Activated naive CD8-positive, alpha-beta T cell treated with anti-CD3 and anti-CD28 coated beads for 36 hours (primary cell): ENCODE measurements at places on chromosomes 2 and 18.

GRCh38 chr18:60049172-60049571 lies 149.4 kb downstream of the PMAIP1 start:
- no peak for DNase-seq

DNA sequence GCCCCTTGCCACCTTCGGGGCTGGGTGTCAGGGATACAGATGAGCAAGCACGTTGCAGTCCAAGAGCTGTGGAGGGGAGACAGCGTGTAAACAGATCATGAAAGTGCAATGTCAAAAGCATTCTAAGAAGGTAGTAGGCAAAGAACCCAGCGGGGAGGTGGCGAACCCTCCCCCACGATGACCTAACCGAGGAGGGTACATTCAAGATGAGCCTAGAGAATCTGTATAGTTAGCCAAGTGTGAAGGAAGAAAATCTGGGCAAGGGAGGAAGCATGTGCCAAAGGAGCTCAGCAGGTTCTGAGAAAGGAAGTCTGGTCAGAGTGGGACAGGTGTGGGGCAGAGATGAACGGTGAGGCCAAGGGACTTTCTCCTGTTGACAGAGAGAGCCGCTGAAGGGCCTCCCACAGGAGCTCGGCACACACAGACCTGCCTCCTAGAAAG lies 106.9 kb downstream of the SP3 start:
- no peak for DNase-seq

DNA sequence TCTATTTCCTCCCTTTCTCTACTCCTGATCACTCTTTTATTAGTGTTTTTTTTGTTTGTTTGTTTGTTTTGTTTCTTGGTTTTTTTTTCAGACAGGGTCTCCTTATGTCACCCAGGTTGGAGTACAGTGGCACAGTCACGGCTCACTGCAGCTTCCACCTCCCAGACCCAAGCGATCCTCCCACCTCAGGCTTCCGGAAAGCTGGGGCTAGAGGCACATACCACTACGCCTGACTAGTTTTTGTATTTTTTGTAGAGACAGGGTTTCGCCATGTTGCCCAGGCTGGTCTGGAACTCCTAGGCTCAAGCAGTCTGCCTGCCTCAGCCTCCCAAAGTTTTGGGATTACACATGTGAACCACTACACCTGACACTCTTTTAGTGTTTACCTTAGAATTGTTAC lies 122.3 kb downstream of the ATL2 start:
- DNase-seq = no peak

- DNase-seq = peak; percentile 76
Observed at GRCh38 chr2:85678794-85679672, 11.0 kb upstream of the SFTPB start.

GRCh38 chr2:159124441-159124911 lies 156.0 kb downstream of the TANC1 start:
- peak; percentile 10 for DNase-seq

DNA sequence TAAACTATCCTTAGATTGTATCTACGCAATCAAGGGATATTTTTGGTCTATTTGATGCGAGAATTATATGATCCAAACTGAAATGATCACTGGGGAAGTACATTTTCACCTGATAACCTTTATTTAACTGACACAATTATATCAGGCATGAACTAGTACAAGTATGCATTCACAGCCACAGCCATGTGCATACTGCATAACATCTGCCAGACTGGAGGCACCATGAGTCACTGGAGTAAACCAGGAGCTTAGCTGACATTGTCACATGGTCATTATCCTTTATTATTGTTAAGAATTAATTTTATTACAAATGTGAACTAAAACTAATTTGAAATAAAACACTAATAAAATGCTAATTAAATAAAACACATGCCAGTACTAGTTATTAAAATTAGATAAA lies 1127.1 kb downstream of the DPP10 start:
- no peak for DNase-seq

GRCh38 chr2:228599781-228600180 lies 418.3 kb upstream of the SPHKAP start:
- no peak for DNase-seq

GRCh38 chr2:201642086-201642578 lies 1.2 kb downstream of the TMEM237 start:
- no peak for DNase-seq

- DNase-seq = no peak
Observed at GRCh38 chr2:179701524-179702110, 159.8 kb downstream of the ZNF385B start.

DNA sequence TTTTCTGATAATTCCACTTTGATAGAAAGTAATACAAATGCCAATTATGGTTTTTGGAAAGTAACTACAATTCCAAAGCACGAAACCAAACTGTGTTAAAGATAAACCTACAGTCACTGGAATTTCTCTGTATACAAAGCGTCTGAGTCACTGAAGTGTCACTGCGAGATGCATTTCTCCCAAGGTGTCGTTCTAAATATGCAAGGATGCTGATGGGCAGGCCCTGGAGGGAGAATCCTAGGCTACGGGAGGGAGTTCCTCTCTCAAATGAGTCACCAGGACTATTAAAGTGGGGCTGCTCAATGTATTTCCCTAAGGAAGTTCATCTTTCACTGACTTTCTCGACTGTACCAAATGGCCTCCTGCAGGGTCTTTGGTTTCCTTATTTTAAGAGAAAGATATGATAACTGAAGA lies 163.8 kb upstream of the STK17B start:
- DNase-seq = no peak

DNA sequence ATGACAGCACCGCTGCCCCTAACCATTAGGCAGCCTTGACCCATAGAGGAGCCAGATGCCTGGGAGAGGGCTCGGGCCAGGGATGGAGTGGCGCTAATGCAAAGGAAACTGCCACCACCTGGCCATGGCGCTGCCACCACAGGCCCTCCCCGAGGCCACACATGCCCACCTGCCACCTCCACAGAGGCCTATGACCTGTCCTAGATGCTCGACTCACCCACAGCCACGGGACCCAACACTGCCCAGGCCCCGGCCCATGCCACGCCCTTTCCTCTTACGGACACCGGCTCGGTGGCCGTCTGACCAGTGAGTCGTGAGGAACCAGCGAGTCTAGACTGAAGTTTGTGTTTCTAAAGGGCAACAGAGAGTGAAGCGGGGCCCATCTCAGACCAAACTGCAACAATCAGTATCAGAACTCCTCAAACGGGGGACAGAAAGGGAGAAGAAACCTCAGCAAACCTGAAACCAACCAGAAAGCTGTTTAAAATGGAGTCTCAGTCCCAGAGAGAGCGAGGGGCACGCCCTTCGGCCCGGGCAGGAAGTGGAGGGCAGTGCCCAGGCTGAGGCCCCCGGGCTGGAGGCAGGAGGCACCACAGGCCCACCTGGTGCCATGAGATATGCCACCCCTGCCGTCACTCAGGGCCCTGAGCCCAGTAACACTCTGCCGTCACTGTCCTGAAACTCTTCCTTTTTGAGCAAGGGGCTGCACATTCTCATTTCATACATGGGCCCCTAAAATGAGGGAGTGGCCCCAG lies 711 bp downstream of the GPR17 start:
- DNase-seq = no peak

GRCh38 chr2:236531996-236532395 lies 37.6 kb upstream of the ACKR3 start:
- DNase-seq = no peak

DNA sequence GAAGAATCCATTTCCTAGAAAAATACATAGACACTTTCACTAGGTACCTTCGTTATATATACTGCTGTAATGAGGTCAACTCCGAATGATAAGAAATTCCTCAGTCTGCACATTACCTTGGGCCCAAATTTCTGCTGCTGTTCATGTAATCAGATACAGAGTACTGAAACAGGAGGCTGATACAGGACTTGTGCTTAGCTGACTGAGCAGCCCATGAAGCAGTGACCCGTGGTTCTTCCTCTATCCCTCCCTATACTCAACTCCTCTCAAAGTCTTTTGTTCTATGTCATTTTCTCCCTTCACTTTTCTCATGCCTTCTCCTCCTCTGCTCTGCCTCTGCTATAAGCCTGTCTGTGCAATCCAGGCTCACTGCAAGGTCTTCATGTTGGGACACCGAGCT lies 57.5 kb upstream of the ST8SIA5 start:
- no peak for DNase-seq

GRCh38 chr2:167293172-167293781 lies 405.0 kb downstream of the XIRP2 start:
- peak; percentile 8 for DNase-seq

- DNase-seq = no peak
Observed at GRCh38 chr2:64141674-64142405, 2.4 kb downstream of the PELI1 start.

- DNase-seq = no peak
Observed at GRCh38 chr2:107174171-107174570, 288.2 kb upstream of the ST6GAL2 start.

GRCh38 chr2:237441605-237442274 lies 27.8 kb upstream of the COL6A3 start:
- no peak for DNase-seq

GRCh38 chr2:222572264-222572721 lies 83.6 kb downstream of the FARSB start:
- DNase-seq = no peak

DNA sequence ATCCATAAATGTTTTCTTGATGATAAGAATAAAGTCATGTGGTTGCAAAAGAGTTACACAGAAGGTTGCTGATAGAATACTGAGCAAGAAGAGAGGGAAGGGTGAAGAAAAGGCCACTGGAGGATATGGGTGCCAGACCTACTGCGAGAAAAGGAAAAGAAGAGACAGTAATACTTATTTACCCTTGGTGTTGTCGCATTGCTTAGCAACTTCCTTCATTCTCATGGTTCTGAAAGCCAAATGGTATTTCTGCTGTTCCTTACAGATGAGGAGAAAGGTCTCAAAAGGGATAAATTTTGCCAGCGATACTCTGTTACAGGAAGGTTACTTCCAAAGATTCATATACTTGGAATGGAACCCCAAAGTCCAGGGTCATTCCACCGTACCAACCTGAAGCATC lies 62.5 kb downstream of the LHCGR start:
- DNase-seq = no peak

DNA sequence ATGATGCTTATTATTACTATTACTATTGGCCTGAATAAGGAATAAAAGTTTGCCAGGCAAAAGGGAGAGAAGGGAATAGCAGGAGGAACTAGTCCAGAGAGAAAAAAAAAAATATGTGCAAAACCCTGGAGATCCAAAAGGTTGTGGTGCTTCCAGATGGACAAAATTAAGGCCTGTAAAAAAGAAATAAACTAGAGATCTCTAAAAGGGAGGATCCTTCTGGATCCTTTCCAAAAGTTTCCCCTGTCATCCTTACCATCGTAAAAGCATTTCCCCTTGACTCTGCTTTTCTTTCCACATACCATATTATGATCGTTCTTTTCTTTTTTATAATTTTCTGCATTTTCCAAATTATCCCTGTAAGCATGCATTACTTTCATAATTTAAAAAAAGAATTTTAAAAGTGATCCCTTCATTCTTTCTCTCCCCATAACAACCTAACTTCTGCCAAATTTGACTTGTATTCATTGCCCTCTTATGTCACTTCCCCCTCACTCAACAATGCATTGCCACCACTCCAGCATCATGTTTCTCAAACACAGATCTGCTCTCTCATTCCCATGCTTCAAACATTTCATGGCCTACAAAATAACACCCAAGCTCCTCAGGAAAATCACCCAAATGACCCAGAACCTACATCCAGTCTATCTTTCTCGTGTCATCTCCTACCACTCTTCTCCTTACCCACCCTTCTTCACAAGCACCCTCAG lies 40.3 kb downstream of the RBMS1 start:
- DNase-seq = no peak

- no peak for DNase-seq
Observed at GRCh38 chr18:10935588-10935987, 213.8 kb downstream of the PIEZO2 start.

- DNase-seq = peak; percentile 32
Observed at GRCh38 chr2:187499941-187500532, 52.0 kb upstream of the CALCRL start.

DNA sequence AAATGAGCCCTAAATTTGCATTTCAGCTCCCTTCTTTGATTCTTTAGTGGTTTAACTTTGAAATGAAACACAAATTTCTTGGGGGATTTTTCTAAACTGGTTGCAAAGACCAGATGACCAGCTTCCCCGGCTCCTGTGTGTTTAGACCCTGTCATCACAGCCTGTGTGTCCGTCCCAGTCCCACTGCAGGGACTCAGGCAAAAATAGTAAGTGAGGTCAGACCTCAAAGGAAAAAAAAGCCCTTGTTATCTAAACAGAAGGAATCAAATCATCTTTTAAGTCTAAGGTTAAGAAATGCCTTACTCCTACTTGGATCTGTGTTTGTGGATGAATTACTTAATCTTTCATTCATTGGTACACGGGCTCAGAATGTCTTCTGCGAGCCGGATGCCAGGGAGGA lies 423.7 kb downstream of the LPIN1 start:
- no peak for DNase-seq

DNA sequence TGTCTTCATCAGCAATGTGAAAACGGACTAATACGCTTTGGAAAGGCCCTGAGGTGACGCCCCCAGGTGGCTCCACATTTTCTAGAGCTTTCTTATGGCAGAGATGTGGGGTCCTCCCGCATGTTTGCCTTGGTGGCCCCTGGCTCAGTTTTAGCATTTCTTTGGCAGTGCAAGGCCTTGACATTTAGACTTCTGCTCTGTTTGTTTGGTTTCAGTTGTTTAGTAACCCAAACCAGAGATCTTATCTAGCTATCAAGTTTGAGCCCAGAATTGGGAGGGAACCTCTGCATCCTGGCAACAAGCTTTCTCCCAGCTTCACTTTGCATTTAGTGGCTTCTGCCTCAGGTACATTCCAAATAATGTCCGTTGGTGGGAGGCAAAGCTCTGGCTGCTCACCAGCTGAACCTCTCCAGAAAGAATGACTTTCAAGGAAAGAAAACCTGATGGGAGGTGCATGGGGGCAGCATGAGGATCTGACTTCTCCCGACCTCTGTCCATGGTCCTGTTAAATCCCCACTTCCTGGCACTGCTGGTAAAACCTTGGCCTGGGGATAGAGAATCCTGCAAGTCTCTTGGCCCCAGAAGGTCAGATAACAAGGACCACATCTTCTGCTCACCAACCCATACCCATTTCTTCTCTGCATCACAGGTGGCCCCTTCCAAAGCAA lies 12.0 kb upstream of the MBP start:
- no peak for DNase-seq

GRCh38 chr2:215410932-215411285 lies 25.0 kb downstream of the FN1 start:
- DNase-seq = no peak

- no peak for DNase-seq
Observed at GRCh38 chr2:150485114-150485870, 2.2 kb downstream of the RND3 start.

DNA sequence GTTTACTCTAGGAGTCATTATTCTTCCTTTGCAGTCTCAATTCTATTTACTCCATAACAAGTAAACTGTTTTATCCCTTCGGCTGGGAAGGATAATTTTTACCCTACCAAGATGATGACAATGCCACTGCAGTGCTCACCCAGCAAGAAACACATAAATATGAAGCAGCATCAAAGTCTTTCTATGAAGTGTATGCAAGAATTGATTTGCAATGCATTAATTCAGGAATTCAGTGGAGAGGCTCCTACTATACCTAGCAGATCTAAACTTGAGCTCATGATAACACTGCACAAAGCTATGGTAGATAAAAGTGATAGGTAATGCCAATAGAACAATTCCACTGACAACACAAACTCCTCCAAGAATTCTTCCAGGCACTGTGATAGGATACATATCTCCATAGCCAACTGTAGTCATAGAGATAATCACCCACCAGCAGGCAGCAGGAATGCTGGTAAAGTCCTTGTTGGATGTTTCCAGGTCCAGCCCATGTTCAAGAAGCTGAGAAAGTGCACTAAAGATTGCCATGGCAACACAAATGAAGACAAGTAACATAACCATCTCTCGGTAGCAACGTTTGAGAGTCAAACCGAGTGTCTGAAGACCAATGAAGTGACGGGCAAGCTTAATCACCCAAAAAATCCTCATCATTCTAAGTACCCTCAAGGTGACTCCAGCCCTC lies 49.9 kb downstream of the KCNG3 start:
- no peak for DNase-seq
